ENCODE measurements at places on chromosomes 4 and X.

- DNase-seq, result peak; percentile 48
These were observed 518.8 kb upstream of the FTHL17 start for GRCh38 chrX:31590581-31591114.

GRCh38 chr4:17328141-17328815 lies 183.6 kb downstream of the QDPR start:
- DNase-seq, result no peak

GRCh38 chr4:792626-793092 lies 33.3 kb downstream of the CPLX1 start:
- no peak for DNase-seq

GRCh38 chr4:102230194-102230593 lies 115.1 kb downstream of the SLC39A8 start:
- DNase-seq, result no peak

DNA sequence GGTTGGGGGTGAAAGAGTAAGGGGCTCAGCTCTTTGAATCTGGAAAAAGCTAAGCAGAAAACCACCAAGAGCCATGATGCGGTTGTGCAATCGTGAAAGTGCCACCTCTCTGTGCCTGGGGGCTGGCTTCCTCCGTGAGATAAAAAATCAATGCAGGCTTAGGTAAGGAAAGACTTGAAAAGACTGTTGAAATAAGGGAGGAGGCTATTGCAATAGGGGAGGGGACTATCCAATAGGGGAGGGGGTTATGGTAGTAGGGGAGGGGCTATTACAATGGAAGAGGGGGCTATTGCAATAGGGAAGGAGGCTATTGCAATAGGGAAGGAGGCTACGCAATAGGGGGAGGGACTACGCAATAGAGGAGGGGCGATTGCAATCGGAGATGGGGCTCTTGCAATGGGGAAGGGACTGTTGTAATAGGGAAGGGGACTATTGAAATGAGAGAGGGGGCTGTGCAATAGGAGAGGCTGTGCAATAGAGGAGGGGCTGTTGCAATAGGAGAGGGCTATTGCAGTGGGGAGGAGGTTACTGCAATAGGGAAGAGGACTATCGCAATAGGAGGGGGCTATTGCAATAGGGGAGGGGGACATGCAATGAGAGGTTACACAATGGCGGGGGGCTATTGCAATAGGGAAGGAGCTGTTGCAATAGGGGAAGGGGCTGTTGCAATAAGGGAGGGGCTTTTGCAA lies 162.3 kb upstream of the PSAPL1 start:
- DNase-seq, result no peak

- DNase-seq, result no peak
These were observed 394.1 kb downstream of the KCNIP4 start for GRCh38 chr4:21554500-21554899.

- no peak for DNase-seq
These were observed 958.8 kb downstream of the CCSER1 start for GRCh38 chr4:91085961-91086360.

DNA sequence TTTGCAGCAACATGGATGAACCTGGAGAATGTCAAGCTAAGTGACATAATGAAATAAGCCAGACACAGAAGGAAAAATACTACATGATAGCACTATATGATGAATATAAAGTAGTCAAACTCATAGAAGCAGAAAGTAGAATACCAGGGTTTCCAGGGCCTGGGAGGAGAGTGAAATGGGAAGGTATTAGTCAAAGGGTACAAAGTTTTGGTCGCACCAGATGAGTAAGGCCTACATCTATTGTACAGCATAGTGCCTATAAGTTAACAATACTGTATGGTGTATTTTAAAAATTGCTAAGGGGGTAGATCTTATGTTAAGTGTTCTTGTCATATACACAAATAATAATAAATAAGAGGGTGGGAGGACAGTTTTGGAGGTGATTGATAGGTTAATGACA lies 41.5 kb downstream of the ENOX2 start:
- DNase-seq, result no peak

- DNase-seq, result no peak
These were observed 38.0 kb downstream of the MSN start for GRCh38 chrX:65705439-65705838.

DNA sequence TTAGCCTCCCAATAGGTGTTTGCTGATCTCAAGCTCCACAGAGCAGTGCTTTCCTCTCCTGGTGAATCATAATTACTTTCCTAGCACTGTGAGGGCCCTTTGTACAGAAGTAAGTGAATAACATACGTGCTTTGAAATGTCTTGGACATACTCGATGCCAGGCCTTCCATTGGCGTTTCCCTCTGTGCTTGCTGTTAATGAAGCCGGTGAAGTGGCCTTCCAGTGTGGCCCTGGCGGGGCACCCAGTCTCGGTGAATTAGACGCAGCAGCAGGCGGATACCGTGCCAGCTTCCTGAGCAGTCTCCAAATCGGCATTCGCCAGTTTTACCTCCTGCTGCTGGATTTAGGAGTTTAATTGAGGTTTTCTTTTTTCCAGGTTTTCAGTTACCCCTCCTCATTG lies 132.3 kb downstream of the HMX1 start:
- no peak for DNase-seq

DNA sequence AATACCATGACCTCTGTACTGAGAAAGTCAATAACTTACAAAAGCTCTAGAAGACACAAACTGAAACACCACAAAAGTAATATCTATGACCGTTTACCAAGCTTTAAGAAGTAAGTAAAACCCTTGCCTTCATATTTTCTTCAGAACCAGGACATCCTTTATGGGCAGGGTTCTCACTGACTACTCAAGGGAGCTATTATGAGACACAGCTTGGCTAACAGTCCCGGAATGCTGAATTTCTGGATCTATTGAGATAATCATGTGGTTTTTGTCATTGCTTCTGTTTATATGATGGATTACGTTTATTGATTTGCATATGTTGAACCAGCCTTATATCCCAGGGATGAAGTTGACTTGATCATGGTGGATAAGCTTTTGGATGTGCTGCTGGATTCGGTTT lies 19.9 kb upstream of the CDS1 start:
- no peak for DNase-seq

DNA sequence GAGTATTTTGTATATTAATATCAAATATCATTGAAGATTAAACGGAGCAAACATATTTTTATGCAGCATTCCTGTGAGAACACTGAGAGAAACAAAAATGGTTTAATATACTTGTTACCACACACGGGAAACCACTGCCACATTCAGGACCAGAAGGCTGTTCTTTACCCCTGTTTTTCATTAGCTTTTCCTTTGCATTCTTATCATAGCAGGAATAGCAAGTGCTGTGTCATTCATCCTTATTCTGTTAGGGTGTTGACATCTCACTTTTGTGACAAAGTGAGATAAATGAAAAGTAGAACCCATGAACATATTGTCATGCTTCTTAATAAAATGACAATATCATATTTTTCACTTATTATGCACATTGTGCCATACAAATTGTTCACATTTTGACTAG lies 212.4 kb upstream of the NDST4 start:
- no peak for DNase-seq

DNA sequence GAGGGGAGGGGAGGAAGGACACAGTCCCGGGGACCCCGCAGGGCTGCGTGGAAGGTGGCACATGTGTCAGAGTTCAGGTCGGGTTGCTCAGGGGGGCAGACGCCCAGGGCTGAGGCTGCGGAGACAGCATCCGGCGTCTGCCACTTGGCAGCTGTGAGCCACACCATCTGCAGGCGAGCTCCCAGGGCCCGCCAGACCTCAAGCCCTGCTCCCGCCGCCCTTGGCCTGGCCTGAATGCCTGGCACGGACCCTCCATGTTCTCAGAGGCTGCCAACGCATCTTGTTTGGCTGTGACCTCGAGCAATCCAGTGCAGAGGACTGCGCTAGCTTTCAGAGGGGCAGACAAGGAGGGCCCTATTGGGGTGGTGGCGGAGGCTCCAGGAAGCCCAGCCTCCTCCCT lies 5.1 kb downstream of the BGN start:
- DNase-seq, result no peak

GRCh38 chr4:41143311-41144039 lies 70.9 kb downstream of the APBB2 start:
- DNase-seq, result peak; percentile 82

DNA sequence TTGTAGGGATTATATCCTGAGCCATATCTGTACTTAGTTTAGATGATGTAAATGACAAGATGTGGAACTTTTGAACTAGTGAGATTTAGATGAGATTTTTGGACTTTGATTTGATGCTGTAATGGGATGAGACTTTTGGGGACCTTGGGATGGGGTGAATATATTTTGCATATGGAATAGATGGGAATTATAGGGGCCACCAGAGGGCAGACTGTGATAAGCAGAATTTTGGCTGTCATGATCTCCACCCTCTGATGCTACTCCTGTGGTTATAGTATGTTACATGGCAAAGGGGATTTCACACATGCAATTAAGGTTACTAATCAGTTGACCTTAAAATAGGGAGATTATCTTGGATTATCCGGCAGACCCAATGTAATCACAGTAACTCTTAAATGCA lies 214.0 kb upstream of the NHS start:
- no peak for DNase-seq

DNA sequence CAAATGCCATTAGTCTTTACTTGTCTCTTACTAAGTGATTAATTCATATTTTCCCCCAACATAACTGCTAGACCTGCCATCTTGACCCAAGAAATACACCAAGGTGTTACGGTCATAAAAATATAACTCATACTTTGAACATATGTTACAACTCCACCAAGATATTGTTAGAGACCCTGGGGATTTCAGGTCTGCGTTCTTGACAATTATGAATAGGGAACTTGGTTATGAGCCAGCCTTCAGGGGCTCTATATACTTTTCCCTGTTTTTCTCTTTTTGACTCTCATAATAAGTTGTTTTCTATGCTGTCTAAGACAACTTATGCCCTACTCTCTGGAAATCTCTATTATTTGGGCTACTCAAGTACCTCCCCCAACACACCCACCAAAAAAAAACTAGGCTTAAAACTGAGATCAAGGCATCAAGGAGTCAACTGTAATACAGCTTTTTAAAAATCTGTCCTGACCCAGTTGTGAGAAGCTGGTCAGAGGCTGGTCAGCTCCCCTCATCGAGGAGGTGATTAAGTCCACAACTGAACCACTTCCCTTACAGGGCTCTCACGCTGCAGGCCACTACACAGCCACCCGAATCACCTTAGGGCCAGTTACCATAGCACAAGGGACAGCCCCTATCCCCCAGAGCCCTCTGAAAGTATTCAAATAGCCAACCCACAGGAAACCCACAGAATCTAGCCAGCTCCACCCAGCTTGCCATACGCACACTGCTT lies 10.5 kb upstream of the TLR3 start:
- no peak for DNase-seq

DNA sequence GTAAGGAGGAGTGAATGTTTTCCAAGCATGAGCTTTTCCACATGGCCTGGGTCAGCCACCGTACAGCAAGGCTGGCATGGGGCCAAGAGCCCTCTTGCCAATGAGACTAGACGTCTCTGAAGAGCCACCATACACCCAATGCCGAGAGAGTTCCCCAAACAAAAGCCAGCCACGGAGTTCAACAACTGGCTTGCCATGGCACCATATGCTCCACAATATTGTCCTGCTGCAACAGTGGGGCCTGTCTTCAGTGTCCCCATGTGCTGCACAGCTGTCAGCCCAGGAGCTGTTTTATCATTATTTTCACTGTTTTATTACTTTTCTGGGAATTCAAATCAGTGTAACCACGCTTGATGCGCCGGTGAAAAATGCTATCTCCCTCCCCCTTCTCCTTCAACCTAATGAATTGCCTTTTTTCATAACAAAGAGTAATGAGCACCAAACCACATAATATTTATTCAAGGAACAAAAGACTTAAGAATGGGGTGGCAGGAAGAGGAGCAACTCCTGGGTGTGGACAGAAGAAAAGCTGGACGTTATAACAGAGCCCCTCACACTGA lies 18.4 kb downstream of the MAML3 start:
- DNase-seq, result no peak

Measured in brain microvascular endothelial cell (primary cell).